ENCODE measurements at places on chromosomes 5 and 9.

DNA sequence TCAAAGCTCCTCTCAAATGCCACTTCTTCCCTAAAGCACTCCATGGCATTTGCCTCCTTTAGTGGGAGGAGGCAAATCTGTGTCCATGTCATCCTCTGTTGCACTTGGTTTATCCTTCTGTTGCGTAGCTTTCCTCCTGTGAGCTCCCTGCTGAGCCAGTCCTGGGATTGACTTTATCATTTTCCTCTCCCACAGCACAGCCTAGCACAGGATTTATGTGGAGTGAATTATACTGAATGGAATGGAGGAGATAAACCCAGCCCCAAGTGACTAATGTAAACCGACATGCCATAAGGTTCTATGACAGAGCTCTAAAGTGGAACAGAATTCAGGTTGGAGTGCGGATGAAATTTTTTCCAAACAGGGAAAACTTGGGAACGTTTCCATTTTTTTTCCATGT is 26.4 kb upstream of the TOMM5 start:
- no peaks in the 10 kb centered on the region for H3K27me3 ChIP-seq
- no peaks in the 10 kb centered on the region for H3K4me1 ChIP-seq
- no peak overlapping the region for H3K27ac ChIP-seq

GRCh38 chr9:88986776-88987175 is 4.5 kb upstream of the S1PR3 start:
- H3K27me3 ChIP-seq: no peaks in the 10 kb centered on the region
- no peak overlapping the region for H3K4me3 ChIP-seq
- no peak for DNase-seq
- H3K4me1 ChIP-seq: peaks cover 10% of the 10 kb centered on the region
- no peaks in the 10 kb centered on the region for H3K36me3 ChIP-seq
- H3K27ac ChIP-seq: no peak overlapping the region

- no peaks in the 10 kb centered on the region for H3K27me3 ChIP-seq
- no peak overlapping the region for H3K4me3 ChIP-seq
- no peaks in the 10 kb centered on the region for H3K36me3 ChIP-seq
- H3K4me1 ChIP-seq: no peaks in the 10 kb centered on the region
Observed at GRCh38 chr9:126113176-126113575, 213.5 kb upstream of the MVB12B start.

GRCh38 chr9:76756941-76757673 is 7.1 kb upstream of the PCA3 start:
- H3K4me3 ChIP-seq: no peak overlapping the region
- no peaks in the 10 kb centered on the region for H3K4me1 ChIP-seq
- DNase-seq: no peak
- no peak overlapping the region for H3K27ac ChIP-seq
- H3K36me3 ChIP-seq: no peaks in the 10 kb centered on the region
- no peaks in the 10 kb centered on the region for H3K27me3 ChIP-seq

All from tibial nerve (tissue), 4 donors.